ENCODE measurements at places on chromosomes 12 and 14.

DNA sequence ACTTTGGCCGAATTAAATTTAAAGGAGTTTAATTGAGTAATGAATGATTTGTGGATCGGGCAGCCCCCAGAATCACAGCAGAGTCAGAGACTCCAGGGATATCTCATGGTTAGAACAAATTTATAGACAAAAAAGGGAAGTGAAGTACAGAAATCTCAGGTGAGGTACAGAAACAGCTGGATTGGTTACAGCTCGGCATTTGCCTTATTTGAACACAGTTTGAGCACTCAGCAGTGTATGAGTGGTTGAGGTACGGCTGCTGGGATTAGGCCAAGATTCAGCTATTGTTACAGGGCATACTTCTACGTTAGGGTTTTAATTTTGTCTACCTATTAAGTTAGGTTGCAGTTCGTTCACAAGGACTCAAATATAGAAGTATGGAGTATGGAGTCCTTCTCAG, 23.3 kb downstream of the CCDC38 start:
- DNase-seq, result no peak

- DNase-seq, result no peak
These were observed 211.7 kb upstream of the EEA1 start for GRCh38 chr12:93140801-93141200.

- DNase-seq, result no peak
These were observed 39.4 kb downstream of the ZFHX2 start for GRCh38 chr14:23512156-23512555.

DNA sequence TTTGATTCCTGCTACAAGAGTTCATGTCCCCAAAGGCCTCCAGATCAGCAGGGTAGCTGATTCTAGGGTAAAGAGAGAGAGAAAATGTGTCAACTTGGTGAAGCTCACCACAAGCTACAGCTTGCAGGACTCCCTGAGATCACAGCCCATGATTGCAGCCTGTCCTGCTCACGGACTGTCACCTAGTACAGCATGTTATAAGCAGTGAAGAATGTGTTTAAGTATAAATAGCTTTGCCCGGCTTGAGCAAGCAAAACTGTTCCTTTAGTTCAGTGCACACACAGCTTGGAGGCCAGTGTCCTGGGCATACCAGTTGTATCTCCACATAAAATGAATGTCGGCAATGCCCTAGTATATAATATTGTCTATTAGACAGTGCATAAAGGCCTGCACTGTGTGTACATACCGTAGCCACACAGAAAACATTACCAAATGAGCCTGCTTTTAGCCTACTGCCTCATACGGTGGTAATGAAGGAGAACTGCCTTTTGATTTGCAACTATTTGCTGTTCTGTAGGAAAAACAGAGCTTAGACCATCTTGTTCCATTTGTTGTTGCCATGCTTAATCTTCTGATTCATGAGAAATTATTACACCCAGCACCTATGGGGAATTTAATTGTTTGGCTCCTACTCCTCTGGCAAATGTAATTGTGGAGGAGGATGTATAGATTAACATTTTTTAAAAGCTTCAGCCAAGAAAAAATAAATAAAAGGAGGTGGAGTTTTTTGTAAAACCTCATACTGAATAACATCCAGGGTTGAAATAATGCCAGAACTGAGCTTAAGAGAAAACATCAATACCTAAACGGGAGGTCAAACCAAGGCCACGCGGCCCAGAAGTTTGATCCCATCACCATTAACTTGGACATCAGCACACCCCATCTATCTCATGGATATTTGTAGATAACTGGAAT, 108.1 kb upstream of the G2E3 start:
- peak; percentile 42 for DNase-seq

DNA sequence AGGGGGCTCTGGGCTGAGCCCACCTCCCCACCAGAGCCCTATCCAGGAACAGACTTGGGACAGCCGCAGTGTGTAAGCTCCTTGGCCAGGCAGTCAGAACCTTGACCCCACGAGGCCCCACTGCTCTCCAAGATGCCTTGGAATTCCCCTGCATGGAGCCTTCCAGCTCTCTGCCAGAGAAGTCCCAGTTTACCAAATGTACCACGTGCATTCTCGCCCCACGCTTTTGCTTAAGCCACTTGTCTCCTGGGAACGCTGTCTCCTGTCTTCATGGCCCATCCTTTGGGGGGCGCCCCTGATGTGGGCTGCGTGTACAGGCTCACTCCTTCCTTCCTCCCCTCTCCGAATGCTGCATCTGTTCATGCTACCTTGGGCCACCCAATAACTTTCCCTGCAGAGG, 7.9 kb downstream of the FAIM2 start:
- no peak for DNase-seq

DNA sequence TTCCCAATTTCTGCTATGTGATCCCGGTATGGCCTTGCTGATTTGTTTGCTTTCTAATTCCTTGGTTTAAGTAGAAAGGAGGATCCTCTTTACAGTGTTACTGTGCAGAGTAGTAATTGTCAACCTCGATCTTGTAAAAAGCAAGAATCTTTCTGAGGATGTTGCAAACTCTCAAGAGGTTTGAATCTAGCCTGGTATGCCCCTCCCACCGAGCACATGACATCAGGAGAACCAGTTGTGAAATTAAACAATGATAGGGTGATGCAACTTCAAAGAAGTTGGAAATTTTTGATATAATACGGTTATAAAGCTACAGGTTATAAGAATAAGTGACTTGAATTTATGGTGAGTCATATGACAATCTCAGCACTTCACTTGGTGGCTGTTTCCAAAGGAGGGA, 35.0 kb upstream of the FUT8 start:
- DNase-seq, result peak; percentile 39

DNA sequence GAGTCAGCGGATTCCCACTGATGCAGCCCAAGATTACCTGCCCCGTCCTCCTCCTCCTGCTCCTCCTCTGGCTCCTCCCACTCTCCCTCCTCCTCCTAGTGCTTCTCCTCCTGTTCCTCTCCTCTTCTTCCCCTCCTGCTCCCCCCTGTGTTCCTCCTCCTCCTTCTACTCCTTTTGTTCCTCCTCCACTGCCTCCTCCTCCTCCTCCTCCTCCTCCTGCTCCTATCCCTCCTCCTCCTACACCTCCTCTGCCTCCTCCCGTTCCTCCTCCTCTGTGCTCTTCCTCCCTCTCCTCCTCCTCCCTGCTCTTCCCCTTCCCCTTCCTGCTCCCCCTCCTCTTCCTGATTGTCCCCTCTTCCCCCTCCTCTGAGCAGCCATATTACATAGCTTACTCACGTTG, 141.3 kb downstream of the CACNA1C start:
- no peak for DNase-seq

GRCh38 chr12:82596483-82596882, 90.2 kb upstream of the TMTC2 start:
- DNase-seq, result no peak
